ENCODE measurements at places on chromosomes 3 and 15.

DNA sequence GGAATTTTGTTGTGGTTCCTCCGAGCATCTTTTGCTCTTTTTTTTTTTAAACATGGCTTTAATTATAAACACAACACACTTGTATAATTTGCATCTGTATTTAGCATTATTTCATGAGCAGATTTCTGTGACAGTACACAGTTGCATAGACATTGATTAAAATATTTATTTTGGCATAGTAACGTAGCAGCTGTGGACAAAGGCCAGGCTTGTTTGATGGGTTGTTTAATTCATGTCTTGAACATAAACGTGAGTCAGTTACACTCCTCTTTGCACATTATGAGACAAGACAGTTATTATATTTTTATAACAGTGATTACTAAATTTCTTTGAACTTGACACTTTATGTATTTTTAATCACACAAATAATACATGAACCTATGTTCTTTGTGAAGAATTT lies 182.5 kb downstream of the CACNA2D3 start:
- H3K27ac ChIP-seq = no peak overlapping the region
- ATAC-seq = no peak
- no peaks in the 10 kb centered on the region for H3K36me3 ChIP-seq
- no peaks in the 10 kb centered on the region for H3K27me3 ChIP-seq

GRCh38 chr3:48426944-48427629 lies 2.8 kb downstream of the PLXNB1 start:
- peaks cover 16% of the 10 kb centered on the region for H3K4me1 ChIP-seq
- peaks cover 44% of the 10 kb centered on the region for H3K27me3 ChIP-seq
- no peak overlapping the region for H3K4me3 ChIP-seq
- peaks cover 7% of the 10 kb centered on the region for H3K36me3 ChIP-seq
- no peak overlapping the region for H3K27ac ChIP-seq

GRCh38 chr3:98839846-98840245 lies 61.6 kb downstream of the DCBLD2 start:
- no peak overlapping the region for H3K4me3 ChIP-seq
- no peaks in the 10 kb centered on the region for H3K27me3 ChIP-seq
- H3K27ac ChIP-seq = no peak overlapping the region
- no peaks in the 10 kb centered on the region for H3K4me1 ChIP-seq

DNA sequence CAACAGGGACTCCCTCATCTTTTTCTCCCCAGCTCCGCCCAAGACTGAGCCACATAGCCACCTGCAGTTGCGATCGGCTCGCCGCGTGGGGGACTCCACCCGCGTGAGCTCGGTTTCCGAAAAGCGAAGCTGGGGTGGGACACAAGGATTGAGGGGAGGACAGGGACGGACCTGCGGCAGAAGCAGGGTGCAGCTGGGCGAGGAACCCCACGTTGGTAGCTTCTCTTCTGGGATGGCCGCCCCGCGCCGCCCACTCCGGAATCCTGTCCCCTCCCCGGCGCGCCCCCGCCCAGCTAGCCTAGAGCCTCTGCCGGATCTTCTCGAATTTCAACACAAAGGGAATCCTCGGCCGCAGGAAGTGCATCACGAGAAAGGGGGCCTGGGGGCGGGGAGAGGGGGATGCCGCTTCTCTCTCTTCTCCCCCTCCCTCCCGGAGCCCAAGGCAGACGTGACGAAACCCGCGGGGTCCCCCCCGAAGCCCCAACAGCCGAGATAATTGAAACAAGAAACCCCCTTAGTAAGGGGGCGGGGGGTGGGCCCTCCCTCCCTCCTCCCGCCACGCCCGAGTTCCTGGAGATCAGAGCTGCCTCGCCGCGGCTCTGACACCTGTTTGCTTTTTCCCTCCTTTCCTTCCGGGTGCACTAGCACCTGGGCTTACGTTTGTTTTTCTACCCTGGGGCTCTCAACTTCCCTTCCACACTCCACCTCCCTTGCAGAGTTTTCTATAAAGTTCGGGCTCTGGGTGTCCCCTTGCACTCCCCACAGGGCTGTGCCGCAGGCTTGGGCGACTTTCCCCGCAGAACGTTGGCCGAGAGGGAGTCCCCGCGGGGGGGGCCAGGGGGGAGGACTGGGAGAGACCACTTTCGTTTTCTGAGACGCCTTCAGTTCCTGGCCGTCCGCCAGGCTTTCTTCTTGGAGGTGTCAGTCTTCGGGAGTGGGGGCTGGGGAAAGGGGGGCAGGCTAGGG lies 1.3 kb upstream of the KCNH8 start:
- peak; percentile 84 for ATAC-seq
- peak overlapping the region; percentile 87 for H3K27ac ChIP-seq
- H3K27me3 ChIP-seq = peaks cover 13% of the 10 kb centered on the region
- H3K36me3 ChIP-seq = no peaks in the 10 kb centered on the region

DNA sequence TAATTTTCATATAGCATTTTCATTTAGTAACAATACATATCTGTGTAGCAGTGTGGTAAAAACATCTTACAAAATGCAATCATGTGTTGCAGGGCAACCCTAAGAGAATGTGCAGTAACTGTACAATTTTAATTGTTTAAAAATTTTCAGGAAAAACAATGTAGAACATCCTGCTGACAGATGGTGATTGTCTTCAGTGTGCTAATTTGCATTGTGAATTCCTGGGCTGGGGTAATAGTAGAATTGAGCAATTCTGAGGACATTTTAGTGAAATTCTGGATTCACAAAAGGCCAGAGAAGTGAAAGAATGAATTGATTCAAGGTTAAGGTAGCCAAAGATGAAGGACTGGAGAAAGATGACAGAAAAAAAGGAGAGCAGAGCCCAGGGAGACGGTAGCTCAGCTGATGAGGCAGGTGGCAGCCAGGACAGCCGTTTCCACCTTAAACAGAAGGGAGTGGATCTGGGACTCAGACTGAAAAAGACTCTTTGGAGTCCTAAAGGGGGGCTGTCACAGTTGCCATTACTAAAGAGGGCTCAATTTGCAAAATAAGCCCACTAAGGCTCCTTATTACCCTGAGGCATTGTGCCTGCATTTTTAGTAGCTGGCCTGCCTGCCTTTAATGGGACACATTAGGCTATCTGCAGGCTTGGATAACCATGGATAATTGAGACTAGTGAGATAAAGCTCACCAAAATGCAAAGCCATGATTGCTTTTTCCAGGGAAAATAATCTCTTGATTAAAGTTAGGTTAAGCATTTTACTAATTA lies 8.6 kb downstream of the MAP3K13 start:
- no peaks in the 10 kb centered on the region for H3K4me1 ChIP-seq
- no peak for ATAC-seq
- no peak overlapping the region for H3K4me3 ChIP-seq
- peaks cover 24% of the 10 kb centered on the region for H3K27me3 ChIP-seq

DNA sequence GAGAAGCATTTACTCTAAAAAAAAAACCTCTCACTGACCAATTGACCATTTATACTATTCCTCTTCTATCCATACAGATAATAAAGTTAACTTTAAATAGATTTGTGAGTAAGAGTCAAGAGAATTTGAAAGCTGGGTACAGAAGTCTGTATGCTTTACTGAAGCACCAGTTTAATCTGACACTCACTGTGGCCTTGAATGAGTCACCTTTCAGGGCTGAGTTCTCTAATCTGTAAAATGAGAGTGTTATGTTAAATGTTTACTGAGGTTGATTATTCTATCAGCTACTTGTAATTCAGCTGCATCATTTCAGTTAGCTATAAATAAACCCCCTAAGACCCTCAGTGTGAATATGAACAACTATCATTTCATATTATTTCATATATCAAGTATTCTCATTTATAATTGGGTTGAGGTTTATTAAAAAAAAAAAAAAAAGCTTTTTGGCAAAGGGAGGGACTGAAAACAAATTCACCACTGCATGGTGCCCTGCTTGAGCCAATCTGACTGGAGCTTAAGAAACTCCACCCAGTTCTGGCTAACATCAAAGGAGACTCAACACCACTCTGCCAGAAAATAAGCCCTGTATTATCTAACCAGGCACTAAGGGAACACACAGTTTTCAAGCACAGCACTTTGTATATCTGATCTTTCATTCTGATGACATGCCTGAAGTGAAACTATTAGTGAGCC lies 2.8 kb downstream of the MAP4 start:
- H3K36me3 ChIP-seq = peaks cover 14% of the 10 kb centered on the region
- ATAC-seq = no peak
- no peaks in the 10 kb centered on the region for H3K27me3 ChIP-seq
- H3K27ac ChIP-seq = no peak overlapping the region

- H3K4me1 ChIP-seq = no peaks in the 10 kb centered on the region
- no peaks in the 10 kb centered on the region for H3K36me3 ChIP-seq
- no peak overlapping the region for H3K4me3 ChIP-seq
- ATAC-seq = no peak
- no peak overlapping the region for H3K27ac ChIP-seq
- H3K27me3 ChIP-seq = no peaks in the 10 kb centered on the region
Measured at GRCh38 chr15:33547876-33548275, 237.1 kb downstream of the RYR3 start.

- no peaks in the 10 kb centered on the region for H3K4me1 ChIP-seq
- no peak overlapping the region for H3K4me3 ChIP-seq
- H3K27ac ChIP-seq = no peak overlapping the region
- H3K27me3 ChIP-seq = no peaks in the 10 kb centered on the region
- H3K36me3 ChIP-seq = no peaks in the 10 kb centered on the region
- ATAC-seq = no peak
Measured at GRCh38 chr3:154615471-154615870, 185.5 kb upstream of the GPR149 start.

GRCh38 chr15:92661069-92661468 lies 5.5 kb upstream of the FAM174B start:
- H3K27me3 ChIP-seq = peaks cover 12% of the 10 kb centered on the region
- ATAC-seq = no peak
- no peak overlapping the region for H3K27ac ChIP-seq

DNA sequence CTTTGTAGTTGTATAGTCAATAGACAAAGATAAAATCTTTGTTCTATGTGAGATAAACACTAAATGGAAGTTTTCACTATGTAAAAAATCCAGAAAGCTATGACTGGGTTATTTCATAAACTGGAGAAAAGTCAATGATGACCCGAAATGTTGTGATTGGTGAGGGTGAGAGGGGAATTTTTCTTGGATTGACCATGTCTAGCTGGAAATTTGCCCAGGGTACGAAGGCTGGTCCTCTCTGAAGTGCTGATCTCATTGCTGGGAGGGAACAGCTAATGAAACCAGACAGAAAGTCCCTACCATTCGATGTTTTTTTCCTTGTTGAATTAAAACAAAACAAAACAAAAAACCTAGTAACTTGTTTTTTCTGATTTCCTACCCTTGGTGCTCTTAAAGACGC lies 14.3 kb downstream of the TPRG1 start:
- H3K27ac ChIP-seq = no peak overlapping the region
- peaks cover 2% of the 10 kb centered on the region for H3K27me3 ChIP-seq
- peaks cover 5% of the 10 kb centered on the region for H3K36me3 ChIP-seq
- ATAC-seq = no peak

GRCh38 chr3:188468662-188469061 lies 314.7 kb downstream of the LPP start:
- H3K27me3 ChIP-seq = no peaks in the 10 kb centered on the region
- H3K27ac ChIP-seq = no peak overlapping the region
- H3K36me3 ChIP-seq = peaks cover 32% of the 10 kb centered on the region
- no peak overlapping the region for H3K4me3 ChIP-seq
- no peak for ATAC-seq

GRCh38 chr3:4736284-4736861 lies 242.9 kb upstream of the BHLHE40 start:
- peaks cover 96% of the 10 kb centered on the region for H3K36me3 ChIP-seq
- H3K4me3 ChIP-seq = no peak overlapping the region
- no peaks in the 10 kb centered on the region for H3K27me3 ChIP-seq
- no peak overlapping the region for H3K27ac ChIP-seq

DNA sequence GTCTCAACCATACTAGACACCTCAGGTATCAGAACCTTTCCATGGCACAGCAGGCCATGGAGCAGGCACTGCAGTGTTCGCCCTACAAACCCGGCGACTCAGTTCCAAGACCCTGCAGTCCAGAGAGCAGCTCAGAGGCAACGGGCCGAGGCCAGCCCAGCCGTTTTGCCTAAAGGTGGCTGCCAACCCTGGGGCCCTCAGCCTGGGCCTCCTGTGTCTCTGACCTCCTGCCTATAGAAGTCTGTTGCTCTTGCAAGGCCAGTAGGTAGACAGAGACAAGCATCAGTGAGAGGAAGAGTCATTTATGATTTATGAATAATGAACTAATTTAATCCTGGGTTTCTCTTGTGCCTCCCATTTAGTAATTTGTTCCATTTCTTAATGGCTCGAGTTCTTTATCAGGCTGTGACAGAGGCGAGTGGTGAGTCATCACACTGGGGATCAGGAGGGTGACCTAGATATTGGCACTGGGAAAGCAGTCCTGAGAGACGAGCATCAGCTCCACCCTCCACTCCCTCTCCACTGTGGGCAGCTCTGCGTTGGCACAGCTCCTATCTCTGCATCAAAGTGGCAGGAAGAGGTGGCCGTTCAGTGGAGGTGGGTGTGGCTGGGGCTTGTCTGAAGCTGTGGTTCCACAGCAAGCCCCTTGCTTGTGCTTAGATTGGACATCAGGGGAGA lies 79.8 kb downstream of the ABHD5 start:
- peaks cover 13% of the 10 kb centered on the region for H3K4me1 ChIP-seq
- H3K36me3 ChIP-seq = no peaks in the 10 kb centered on the region
- ATAC-seq = no peak
- peaks cover 46% of the 10 kb centered on the region for H3K27me3 ChIP-seq

- ATAC-seq = no peak
- H3K4me1 ChIP-seq = peaks cover 5% of the 10 kb centered on the region
- no peaks in the 10 kb centered on the region for H3K36me3 ChIP-seq
- H3K4me3 ChIP-seq = peak overlapping the region; percentile 49
- H3K27ac ChIP-seq = no peak overlapping the region
Measured at GRCh38 chr15:70852501-70853317, 1.2 kb downstream of the LARP6 start.

- no peaks in the 10 kb centered on the region for H3K27me3 ChIP-seq
- no peak for ATAC-seq
- no peaks in the 10 kb centered on the region for H3K36me3 ChIP-seq
- no peak overlapping the region for H3K4me3 ChIP-seq
Measured at GRCh38 chr15:74399511-74400312, 32.3 kb upstream of the CYP11A1 start.

GRCh38 chr3:119826711-119827608 lies 45.1 kb downstream of the NR1I2 start:
- H3K36me3 ChIP-seq = peaks cover 21% of the 10 kb centered on the region
- ATAC-seq = no peak
- H3K27me3 ChIP-seq = no peaks in the 10 kb centered on the region
- H3K4me3 ChIP-seq = no peak overlapping the region
- no peak overlapping the region for H3K27ac ChIP-seq

- H3K4me3 ChIP-seq = no peak overlapping the region
- no peak overlapping the region for H3K27ac ChIP-seq
- H3K27me3 ChIP-seq = no peaks in the 10 kb centered on the region
- H3K4me1 ChIP-seq = no peaks in the 10 kb centered on the region
Measured at GRCh38 chr3:90025019-90025418, 917.6 kb downstream of the EPHA3 start.

All from stimulated activated memory B cell treated with anti-CD40 and anti-IgM and Interleukin-4, amounts not matched to agents 10 μg/mL and 1 μg/mL and 100 μg/mL, for 72 hours (primary cell).